ENCODE measurements at places on chromosomes 16 and 17.

DNA sequence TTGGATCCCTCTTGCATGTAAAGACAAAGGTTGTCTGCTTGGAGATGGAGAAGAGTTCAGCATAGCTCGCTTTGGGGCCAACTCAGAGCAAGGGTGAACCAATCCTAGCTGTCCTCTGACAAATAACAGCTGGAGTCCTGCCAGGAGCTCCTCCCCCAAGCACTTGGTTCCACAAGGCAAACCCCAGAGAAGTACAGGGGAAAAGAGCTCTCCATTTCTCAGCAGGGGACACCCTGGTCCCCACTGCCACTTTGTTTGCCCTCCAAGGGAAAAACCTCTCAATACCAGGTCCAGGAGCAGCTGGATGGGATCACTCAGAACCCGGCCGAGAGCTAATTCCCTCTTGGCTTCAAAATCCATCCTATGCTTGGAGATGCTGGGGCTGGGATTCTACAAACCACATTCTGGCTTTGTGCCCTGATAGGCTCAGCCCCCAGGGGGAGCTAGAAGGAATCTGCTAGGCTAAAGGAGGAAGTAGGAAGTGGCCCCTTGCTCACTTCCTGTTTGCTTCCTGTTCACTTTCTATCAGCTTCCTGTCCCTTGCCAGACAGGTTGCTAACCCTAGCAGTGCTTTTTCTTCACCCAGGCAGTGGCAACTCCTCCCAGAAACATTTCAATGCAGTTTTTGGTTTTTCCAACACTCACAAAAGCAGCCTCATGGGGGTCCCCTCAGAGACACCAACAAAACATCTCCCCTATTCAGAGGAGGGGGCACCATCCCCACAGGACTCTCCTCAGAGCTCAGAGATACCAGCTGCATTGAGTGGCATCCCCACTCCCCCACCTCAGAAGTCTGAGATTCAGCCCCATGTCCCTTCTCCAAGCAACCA lies 30.7 kb downstream of the CDRT4 start:
- peak; percentile 30 for DNase-seq

DNA sequence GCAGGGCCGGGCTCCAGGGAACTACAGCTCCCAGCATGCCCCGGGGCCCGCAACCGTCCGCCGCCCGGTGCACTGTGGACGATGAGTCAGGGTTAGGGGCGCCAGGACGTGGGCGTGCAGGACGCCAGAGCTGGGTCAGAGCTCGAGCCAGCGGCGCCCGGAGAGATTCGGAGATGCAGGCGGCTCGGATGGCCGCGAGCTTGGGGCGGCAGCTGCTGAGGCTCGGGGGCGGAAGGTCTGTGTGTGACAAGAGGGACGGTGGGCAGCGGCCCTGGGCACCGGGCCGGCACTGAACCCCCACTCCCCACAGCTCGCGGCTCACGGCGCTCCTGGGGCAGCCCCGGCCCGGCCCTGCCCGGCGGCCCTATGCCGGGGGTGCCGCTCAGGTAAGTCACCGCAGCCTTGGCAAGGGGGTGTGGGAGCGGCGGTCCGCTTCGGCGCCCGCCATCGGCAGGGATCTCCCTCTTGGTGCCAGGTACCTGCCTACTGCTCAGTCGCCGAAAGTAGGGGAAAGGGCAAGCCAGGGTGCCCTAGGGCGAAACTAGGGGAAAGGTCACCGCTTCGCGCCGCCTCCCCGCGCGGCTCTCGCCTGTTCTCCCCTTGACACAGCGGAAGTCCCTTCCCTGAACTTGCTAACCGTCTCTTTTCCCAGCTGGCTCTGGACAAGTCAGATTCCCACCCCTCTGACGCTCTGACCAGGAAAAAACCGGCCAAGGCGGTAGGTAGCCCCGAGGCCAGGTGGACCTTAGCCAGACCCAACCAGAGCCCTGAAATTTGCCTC lies at the start of the genes ACADVL and DLG4:
ACADVL (plus strand) TSS at position 127 of the 781 bp plus-strand sequence; CDS start at position 174, 47 bp downstream.
DLG4 (minus strand) TSS at position 25 of the 781 bp plus-strand sequence.
- DNase-seq: peak; percentile 89

DNA sequence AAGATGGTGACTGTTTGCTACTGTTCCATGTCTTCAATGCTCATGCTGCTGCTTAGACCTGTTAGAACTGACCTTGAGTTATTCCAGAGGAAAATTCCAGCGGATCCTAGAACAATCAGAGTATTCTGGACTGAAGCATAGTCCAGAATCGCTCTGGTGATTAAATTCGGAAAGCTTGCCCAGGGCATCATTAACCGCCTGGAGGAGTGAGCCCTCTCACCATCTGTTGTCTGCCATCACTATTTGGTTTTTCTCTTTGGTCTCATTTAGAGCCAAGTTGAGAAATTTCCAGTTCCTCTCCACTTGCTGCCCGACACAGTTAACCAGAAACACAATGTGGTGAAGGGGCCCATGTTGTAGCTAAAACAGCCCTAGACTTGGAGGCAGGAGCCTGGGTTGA lies 104.1 kb downstream of the BMERB1 start:
- no peak for DNase-seq

GRCh38 chr17:50774225-50774803 lies 7.0 kb upstream of the ANKRD40CL start:
- DNase-seq: no peak

GRCh38 chr17:65947831-65948230 lies 244.1 kb downstream of the CEP112 start:
- DNase-seq: no peak

GRCh38 chr17:18944646-18945045 lies 7.3 kb upstream of the SLC5A10 start:
- no peak for DNase-seq

DNA sequence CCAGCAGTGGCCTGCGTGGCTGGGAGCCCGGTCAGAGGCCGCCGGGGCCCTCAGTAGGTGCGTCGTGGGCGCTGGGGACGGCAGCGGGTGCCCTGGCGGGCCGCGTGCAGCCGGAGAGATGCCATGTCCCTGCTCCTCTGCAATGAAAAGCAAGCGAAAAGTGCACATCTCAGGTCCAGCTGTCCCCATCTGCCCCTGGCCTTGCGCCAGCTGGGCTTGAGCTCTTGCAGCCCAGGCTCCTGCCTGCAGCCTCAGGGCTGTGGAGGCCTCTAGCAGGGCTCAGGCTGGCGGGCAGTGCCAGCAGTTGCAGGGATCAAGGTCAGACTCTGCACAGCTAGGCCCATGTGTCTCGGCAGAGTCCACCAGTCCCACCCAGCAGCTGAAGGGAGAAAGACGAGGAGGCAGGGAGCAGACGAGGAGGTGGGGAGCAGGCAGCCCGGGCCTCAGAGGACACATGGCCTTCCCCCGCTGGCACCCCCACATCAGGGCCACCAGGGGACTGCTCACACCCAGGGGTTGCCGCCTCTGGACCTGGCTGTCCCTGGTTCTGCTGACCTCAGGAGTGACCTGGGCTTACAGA lies 11.2 kb downstream of the SLC16A3 start:
- no peak for DNase-seq

DNA sequence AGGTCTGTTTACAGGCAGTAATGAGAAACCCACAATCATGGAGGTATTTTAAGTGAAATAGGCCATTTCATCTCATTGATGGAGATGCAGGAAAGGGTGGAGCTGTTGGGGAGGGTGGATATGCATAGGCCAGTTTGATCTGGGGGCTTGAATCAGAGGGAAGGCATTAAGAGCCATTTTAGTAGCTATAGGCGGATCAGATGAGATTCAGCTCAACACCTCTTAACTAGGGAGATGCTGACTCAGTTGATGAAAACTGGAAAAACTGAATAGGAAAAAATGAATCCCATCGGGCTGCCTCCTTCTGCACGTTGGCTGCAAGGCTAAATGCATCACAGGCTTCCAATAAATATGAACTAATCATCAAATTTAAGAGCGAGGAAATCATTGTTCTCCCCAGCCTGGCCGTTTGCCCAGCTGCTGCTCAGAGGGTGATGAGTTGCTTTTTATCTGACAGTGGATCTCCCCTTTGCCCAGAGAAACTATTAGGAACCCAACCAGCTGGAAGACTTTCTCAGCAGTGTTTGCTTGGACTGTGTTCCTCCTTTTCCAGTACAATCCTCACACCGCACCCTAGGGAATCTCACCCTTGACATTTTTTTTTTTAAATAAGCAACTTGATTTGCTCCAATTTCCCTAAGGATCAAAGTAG lies 149.6 kb downstream of the SOX9 start:
- no peak for DNase-seq

GRCh38 chr16:66467611-66468010 lies 40.5 kb downstream of the BEAN1 start:
- DNase-seq: no peak

- peak; percentile 36 for DNase-seq
Measured at GRCh38 chr17:9644910-9645751, at the start of gene USP43. USP43 (plus strand) TSS chr17:9645517; CDS start chr17:9645633, 116 bp downstream.

- DNase-seq: no peak
Measured at GRCh38 chr17:43224146-43224705, 4.2 kb downstream of the CCDC200 start.

DNA sequence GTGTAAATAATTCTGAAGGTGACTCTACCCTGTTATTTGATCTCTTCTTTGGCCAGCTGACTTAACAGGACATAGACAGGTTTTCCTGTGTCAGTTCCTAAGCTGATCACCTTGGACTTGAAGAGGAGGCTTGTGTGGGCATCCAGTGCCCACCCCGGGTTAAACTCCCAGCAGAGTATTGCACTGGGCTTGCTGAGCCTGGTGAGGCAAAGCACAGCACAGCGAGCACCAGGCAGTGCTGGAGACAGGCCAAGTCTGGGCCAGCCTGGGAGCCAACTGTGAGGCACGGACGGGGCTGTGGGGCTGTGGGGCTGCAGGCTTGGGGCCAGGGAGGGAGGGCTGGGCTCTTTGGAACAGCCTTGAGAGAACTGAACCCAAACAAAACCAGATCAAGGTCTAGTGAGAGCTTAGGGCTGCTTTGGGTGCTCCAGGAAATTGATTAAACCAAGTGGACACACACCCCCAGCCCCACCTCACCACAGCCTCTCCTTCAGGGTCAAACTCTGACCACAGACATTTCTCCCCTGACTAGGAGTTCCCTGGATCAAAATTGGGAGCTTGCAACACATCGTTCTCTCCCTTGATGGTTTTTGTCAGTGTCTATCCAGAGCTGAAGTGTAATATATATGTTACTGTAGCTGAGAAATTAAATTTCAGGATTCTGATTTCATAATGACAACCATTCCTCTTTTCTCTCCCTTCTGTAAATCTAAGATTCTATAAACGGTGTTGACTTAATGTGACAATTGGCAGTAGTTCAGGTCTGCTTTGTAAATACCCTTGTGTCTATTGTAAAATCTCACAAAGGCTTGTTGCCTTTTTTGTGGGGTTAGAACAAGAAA lies 5.1 kb downstream of the STH start:
- no peak for DNase-seq

- peak; percentile 65 for DNase-seq
Measured at GRCh38 chr17:29588562-29589411, 661 bp downstream of the GIT1 start.

DNA sequence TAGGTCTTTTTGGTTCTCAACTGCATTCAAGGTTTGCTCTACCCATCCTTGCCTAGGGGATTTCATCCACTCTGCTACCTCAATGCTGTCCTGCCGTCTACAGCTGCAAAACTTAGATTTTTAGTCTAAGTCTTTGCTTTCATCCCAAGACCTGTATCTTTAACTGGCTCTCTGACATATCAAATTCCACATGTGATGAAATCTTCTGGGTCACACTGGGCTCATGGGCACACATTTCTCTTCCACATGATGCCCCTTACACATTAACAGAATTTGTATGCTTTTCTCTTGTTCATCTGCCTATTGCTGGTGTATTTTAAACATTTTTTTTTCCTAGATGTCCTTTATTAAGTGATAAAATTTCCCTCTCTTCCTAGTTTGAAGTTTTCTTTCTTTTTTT lies 39.6 kb downstream of the MAF start:
- DNase-seq: no peak

GRCh38 chr16:46857368-46857945 lies 26.5 kb upstream of the C16orf87 start:
- no peak for DNase-seq

DNA sequence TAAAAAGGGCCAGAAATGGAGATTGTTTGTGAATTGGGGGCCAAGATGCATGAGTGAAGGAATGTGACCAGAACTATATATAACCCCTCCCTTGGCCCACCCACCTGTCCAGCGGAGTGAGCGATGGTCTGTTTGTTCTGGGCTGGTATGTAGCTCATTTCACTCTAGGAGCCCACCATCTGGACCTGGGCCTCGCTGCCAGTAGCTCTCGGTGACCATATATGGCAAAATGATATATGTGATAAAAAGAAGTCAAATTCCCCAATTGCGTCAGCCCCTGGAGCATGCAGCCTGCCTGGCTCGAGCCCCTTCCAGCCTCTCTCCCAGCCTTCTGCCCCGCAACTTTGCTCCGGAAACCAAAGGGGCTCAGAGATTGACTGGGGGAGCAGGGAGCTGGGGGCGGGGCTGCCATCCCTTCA lies 47.3 kb downstream of the CCDC42 start:
- DNase-seq: no peak

DNA sequence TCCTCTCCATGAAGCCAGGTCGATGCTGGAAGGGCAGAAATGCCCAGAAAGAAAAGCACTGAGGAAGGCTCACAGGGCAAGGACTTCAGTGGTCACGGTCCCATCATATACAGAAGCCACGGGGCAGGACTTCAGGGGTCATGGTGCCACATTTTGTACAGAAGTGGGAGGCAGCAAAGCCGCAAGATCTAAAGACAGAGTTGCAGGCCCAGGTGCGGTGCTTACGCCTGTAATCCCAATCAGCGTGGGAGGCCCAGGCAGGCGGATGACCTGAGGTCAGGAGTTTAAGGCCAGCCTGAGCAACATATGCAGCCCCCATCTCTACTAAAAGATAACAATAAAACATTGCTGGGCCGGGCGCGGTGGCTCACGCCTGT lies 96.0 kb downstream of the NXN start:
- DNase-seq: no peak

DNA sequence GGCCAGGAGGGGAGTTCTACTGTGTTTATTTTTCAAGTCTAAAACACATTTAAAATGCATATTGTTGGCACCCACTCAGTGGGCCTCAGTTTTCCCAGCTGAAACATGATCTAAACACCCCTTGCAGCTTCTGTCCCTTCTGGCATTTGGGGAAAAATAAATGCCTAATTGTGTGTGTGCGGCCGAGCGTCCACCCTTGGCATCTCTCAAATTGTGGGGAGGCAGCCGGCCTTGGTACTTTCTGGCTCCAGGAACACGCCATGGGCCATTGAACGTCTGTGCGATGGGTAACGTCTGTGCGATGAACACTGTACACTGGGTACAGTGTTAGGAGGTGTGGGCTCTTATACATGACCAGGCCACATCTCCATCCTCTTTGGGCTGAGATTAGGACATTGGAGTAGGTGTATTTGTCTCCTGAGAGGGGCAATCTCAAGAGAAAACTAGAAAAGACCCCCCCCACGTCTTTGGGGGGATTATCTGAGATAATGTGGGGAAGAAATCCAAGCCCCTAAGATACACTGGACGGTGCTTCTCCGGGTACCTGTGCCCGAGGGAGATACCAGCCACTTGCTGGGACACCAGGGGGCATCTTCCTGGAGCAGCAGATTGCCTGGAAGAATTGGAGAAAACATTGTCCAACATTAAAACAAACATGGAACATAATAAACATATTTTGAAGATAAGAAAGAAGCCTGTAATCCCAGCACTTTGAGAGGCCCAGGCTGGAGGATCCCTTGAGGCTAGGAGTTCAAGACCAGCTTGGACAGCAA lies 54.9 kb downstream of the RAB11FIP4 start:
- no peak for DNase-seq

DNA sequence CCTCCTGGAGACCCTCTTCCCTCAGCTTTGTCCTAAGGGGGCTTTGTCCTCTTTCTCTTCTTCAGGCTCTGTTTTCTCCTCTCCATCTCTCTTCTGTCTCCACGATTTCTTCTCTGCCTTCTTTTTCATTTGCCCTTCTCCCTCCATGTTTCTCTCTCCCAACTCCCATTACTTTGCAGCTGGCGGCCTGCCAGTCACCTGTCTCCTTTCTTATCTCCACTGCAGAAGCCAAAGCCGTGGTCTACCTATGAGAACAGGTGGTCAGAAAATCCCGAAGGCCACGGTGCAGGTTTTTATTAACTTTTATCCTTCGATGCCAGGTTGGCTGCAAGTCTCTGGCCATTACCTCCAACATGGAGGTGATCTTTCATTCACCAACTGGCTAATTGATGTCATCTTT lies 45.1 kb downstream of the FZD2 start:
- no peak for DNase-seq

Measured in stimulated activated CD4-positive, alpha-beta T cell treated with anti-CD3 and anti-CD28 coated beads, Interleukin-2, amount 100 ng/mL, for 24 hours (primary cell).